ENCODE measurements at places on chromosomes 5 and 9.

GRCh38 chr5:150584556-150585335 is 55.7 kb upstream of the SYNPO start:
- no peak for DNase-seq

- no peak for DNase-seq
Observed at GRCh38 chr5:120446901-120447300, 17.2 kb upstream of the PRR16 start.

DNA sequence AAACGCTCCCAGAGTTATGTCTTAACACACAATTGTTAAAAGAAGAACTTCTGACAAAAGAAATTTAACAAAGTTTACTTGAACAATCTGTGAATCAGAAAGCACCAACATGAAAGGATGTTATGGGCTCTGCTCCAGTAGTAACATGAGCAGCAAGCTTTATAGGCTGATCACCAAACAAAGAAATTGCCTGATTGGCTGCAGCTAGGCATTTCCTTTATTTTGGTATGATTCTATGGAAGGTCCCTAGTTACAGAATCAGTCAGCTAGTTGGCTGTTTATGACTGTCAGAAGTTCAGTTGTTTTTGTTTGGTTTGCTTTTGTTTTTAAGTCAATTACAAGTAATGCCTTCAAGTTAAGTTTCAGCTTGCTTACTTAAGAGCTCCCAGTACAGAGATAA is 102.4 kb upstream of the SMC2 start:
- DNase-seq, result no peak

DNA sequence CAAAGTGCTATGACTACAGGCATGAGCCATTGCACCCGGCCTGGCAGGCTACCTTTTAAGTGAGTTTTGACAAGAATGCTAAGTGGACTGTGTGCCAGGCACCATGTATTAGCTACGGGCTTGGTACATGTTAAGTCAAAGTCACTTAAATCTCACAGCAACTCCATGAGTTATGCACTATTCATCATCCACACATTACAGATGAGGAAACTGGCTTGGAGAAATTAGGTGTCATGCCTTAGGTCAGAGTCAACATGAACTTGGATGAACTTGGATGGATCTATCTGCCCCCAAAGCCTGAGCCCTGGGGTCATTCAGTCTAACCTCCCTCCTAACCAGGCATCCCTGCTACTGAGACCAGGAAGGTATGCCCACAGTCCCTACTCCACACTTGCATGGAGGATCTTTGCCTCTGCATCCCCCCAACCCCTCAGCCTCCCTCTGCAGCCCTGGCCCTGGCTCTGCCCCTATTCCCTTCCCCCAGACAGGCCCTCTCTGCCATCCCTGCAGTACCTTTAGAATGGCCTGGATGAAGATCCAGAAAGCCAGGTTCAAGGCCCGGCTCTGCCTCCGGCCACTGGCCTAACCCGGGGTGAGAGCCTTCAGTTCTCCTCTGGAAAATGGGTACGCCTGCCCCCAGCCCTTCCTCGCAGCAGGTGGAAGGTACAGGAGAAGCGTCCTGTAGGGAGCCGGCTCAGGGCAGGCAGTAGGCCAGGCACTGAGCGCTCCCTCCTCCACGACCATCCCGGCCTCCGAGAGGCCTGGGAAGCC is 685 bp upstream of the ADGRD2 start:
- no peak for DNase-seq

GRCh38 chr9:135729480-135729879 is 27.5 kb downstream of the KCNT1 start:
- DNase-seq, result no peak

- DNase-seq, result no peak
Observed at GRCh38 chr9:104963076-104963475, 35.1 kb upstream of the ABCA1 start.

All from lung microvascular endothelial cell (primary cell).